ENCODE measurements at places on chromosomes 3 and 15.

GRCh38 chr3:100083209-100083608, 31.1 kb downstream of the FILIP1L start:
- DNase-seq = no peak

GRCh38 chr3:101536266-101536665, 23.3 kb upstream of the SENP7 start:
- DNase-seq = no peak

GRCh38 chr3:131217296-131217741, 164.3 kb upstream of the NUDT16 start:
- no peak for DNase-seq

DNA sequence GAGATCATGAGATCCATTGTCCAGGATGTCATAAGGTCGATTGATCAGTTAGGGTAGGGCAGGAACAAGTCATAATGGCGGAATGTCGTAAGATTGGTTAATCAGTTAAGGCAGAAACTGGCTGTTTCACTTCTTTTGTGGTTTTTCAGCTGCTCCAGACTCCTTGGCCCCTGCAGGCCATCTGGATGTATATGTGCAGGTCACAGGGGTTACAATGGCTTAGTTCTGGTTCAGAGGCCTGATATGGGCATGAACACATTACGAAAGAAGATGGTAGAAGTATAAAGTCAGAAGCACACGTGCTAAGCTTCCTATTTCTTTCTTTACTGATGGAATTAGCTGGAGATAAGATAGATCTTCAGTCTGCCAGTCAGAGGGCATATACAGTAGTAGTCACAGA, 315.4 kb upstream of the LRRC3B start:
- DNase-seq = no peak

DNA sequence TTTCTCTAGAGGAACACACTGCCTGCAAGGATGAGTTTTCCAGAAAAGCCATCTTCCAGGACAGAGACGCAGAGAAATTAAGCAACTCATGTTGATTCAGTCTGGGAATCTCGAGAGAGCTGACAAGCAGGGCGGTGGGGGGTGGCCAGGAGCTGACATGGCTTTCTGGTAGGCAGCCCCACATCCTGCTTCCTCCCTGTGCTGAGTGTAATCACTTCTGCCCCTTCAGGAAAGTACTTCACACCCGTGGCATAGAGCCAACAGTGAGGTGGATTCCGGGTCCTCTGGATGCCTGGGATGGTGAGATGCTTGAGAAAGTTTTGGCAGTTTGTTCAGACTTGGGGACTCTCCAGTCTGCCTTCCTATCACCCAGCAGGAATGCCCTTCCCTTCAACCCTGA, 221.1 kb downstream of the SLCO3A1 start:
- DNase-seq = no peak

DNA sequence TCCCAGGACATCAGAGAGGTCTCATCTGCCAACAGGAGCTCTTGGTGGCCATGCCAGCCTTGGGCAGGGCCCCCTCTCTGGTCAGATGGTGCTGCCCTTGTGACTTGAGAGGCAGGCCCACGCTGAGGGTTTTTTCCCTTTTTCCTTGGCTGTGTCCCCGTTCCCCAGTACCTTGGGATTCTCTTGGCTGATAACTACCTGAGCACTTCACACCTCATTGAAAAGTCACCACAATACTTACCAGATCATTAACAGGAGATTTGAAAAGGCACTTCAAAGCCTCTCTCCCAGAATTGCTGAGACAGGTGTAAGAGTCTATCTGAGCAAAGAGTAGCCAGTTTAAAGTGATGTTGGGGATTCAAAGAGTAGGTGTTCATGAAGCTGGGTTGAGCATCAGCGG, 15.1 kb upstream of the TMEM158 start:
- DNase-seq = no peak
